ENCODE measurements at places on chromosomes 5 and 9.

- DNase-seq: no peak
Measured at GRCh38 chr5:172129256-172129910, 58.6 kb downstream of the STK10 start.

- peak; percentile 92 for DNase-seq
Measured at GRCh38 chr9:130680836-130681768, 12.5 kb upstream of the EXOSC2 start.

GRCh38 chr9:9257999-9258498 lies 1354.8 kb downstream of the PTPRD start:
- no peak for DNase-seq

- DNase-seq: no peak
Measured at GRCh38 chr5:1375871-1376810, 31.2 kb upstream of the CLPTM1L start.

DNA sequence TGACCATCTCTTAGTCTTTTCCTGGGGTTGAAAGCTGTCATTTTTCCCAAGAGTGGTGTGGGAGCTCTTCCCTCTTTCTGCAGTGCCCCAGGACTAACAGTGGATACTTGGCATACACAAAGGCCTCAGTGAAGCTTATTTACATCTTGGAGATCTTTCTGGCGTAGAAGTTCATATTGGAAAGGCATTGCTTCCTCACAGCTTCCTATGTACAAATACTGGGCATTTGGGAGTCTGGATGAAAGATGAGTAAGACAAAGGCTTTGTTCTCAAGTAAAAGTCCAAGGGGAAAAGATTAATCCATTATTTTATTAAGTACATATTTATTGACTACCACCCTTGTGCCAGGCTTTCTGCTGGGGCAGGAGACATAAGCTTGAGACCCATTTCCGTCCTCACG lies 22.0 kb downstream of the MAP3K1 start:
- no peak for DNase-seq

DNA sequence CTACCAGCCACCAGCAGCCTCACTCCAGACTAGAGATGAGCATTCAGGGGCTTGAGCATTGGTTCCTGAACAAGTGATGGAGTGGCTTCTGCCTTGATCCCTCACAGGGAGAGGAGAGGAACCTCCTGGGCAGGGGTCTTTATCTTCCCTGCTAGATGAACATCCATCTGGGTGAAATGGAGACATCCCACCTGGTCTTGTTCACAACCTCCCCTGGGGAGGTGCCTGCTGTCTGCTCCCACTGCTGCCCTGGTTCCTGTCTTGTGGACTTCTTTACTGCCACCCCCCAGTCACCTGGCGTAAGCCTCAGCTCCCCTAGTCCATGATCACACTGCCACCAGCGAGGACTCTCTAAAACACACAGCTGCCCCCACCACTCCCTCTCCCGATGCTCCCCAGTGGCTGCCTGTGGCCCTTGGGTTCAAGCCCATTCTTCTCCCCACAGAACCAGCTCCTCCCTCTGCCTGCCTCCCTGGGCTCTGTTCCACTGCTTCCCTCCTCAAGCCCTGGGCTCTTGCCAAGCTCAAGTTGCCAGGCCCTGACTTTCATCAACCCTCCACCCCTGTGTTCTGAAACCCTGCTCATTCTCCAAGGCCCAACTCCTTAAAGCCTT lies 51.5 kb downstream of the COL15A1 start:
- DNase-seq: no peak

GRCh38 chr9:77997611-77998284 lies 33.9 kb downstream of the GNAQ start:
- no peak for DNase-seq

DNA sequence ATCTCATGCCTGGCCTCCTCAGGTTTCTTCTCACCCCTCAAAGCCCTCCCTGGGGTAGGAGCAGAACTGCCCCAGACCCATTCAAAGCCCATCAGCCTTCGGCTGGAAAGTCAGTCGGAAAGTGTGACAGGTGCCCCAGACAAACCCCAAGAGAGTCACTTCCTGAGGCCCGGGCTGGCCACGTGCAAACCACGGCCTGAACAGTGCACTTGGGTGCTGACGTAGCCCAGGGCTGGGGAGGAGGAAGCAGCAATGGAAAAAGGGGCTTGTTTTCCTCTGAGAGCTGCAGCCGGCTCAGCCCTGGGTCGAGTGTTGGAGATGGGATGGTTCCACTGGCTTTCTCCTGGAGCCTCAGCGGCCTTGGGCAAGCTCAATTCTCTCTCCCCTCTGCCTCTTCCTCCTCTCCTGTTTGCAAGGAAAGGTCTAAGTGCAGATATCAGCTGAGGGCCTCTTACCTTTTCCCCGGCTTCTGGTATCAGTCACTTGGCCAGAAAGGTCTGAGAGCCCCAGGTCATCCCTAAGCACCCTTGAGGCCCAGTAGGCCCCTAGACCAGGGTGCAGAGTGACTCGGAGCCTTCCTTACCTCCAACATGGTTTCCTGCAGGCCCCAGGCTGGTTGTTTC lies 5.9 kb upstream of the EGR1 start:
- no peak for DNase-seq

DNA sequence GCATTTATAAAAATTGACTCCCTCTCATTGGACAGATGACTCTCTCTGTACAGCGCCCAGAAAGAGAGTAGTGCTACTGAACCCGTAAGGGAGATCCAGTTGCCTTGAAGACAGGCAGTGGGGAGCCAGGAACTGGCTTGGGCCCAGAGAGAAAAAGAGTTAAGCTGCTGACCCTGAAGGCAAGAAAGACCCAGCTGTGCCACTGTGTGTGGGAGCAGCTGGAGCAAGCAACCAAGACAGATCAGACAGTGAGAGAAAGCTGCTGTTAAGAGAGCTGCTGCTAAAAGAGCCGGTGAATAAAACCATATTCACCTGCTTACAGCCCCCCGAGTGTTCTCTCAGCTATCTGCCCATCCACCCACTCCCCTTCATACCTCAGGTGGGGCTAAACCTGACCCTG lies 149.7 kb upstream of the ADAMTS16 start:
- DNase-seq: no peak

- no peak for DNase-seq
Measured at GRCh38 chr5:68445257-68446069, 229.9 kb downstream of the PIK3R1 start.

Measured in ELR (cell line).